ENCODE measurements at places on chromosomes 13 and 19.

- no peak for DNase-seq
Observed at GRCh38 chr13:109572389-109572788, 214.0 kb downstream of the IRS2 start.

DNA sequence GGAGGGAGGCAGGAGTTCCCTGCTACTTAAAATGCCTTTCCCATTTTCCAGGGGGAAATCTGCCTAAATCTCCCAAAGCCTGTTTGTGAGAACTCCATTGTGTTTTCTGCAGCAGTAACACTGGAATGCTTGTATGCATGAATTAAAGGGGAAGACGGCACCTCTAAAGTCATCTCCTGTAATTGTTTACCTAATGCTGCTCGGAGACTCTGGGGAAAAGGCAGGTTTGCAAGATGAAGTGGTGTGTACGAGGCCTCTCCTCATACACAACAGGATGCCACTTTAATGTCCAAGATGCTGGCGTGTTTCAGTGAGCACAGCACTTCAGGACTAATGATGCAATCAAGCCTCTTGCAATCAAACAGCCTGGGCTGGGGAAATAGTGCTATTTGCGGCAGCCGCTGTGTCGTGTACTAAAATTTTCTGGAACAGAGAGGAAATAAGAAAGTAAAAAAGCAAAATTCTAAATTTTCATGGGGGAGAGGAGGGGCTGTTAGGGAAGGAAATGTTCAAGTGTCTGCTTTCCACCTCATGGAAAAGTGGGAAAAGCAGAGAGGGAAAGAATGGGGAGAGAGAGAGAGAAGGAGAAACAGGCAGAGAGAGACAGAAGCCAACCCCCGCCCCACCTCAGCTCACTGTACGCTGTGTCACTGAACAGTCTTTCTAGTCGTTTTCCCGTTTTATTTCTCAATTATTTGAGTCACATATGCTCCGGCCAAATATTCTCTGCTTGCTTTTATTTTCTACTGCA is 32.9 kb downstream of the TSHZ3 start:
- no peak for DNase-seq

DNA sequence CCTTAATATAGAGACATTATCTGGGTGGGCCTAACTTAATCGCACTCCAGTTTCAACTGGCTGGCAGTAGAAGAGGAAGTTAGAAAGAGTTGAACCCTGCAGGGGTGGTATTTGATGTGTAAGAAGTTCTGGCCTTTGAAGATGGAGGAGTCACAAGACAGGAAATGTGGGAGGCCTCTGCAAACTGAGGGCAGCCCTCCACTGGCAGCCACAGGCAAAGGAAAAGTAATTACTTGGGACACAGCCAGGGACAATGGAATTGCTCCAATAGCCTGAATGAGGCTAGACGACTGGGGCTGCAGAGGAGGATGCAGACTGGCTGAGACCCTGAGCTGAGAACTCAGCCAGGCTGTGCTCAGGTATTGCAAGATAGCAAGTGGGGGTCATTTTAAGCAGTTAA is 703.3 kb upstream of the ARGLU1 start:
- no peak for DNase-seq

DNA sequence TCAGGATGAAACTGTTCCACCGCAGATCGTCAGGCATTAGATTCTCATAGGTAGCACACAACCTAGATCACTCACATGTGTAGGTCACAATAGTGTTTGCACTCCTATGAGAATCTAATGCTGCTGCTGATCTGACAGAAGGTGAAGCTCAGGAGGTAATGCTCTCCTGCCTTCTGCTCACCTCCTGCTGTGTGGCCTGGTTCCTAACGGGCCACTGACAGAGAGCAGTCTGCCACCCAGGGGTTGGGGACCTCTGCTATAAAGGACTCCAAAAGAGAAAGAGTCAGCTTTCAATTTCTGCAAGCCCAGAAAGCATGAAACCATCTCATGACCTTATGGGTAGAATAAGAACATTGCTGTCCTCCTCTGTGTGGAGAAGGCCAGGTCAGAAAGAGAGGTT is 43.5 kb upstream of the PCCA start:
- DNase-seq: no peak

GRCh38 chr13:61777899-61778298 is 362.2 kb upstream of the PCDH20 start:
- DNase-seq: no peak

DNA sequence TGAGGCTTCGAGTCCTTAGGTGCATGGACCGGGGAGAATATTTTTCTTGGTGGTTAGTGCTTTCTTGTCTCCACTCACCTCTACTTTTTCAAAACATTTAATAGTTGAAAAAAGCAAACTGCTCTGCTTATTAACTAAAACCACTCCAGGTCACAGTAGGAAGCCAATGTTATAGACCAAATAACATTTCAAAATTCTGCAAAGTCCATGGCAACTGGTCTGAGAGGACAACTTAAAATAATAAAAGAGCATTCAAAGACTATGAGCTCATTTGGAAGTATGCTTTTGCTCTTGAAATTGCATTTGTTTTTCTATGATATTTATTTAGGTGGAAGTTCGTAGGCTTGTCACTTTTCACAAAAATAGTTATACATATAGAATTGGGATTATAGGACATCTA is 483.0 kb downstream of the DCT start:
- no peak for DNase-seq

- DNase-seq: no peak
Observed at GRCh38 chr19:48661711-48662090, 11.1 kb downstream of the NTN5 start.

DNA sequence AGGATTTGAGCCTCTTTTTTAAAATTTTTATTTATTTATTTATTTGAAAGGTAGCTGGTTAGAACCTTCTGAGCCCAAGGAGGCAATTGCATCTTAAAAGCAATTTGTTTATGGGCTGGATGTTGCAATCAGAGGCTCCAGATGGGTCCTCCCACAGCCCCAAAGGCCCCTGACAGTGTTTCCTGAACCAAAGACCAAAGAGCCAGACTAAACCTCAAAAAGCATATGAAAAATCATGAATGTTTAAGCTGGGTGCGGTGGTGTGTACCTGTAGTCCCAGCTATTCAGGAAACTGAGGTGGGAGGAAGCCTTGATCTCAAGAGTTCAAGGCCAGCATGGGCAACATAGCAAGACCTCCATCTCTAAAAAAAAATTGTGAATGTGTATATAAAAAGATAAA is 67.8 kb upstream of the RGCC start:
- no peak for DNase-seq

- DNase-seq: no peak
Observed at GRCh38 chr19:55119053-55119452, 1.6 kb upstream of the PPP1R12C start.

DNA sequence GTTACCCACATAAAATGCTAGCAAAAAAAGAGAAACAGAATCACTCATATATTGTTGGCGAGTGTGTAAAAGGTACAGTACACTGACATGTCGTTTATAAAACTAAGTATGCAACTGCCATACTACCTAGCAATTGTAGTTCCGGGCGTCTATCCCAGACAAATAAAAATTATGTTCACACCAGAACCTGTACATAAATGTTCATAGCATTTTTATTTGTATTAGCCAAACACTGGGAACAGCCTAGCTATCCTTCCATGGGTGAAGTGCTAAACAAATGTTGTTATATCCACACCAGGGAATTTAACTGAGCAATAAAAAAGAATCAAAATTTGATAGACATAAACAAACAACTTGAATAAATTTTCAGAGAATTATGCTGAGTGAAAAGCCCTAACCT is 28.9 kb upstream of the POSTN start:
- DNase-seq: no peak

- no peak for DNase-seq
Observed at GRCh38 chr13:90403330-90404082, 944.0 kb upstream of the MIR17HG start.
